Hematopoietic multipotent progenitor cell treated with erythropoietin and hydrocortisone succinate and interleukin-3 and kit ligand, for 15 days (in vitro differentiated cells): ENCODE measurements at places on chromosomes 5 and 9.

DNA sequence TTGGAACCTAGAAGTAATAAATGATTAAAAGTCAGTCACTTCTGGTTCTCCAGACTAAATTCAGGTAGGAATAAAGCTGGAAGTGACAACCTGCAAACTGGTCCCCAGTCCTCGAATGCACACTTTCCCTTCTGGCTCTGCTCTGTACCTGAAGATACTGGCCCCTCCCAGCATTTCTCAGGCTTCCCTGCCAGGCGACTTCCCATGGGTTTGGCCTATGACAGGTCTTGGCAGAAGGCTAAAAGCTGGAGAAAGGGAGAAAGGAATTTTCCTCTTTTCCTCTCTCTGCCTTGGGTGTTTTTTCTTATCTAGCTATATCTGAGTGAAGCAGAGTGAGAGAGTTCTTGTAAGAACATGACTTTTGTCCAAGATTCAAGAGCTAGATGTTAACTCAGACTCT is 1005.7 kb downstream of the DTWD2 start:
- no peak for DNase-seq

DNA sequence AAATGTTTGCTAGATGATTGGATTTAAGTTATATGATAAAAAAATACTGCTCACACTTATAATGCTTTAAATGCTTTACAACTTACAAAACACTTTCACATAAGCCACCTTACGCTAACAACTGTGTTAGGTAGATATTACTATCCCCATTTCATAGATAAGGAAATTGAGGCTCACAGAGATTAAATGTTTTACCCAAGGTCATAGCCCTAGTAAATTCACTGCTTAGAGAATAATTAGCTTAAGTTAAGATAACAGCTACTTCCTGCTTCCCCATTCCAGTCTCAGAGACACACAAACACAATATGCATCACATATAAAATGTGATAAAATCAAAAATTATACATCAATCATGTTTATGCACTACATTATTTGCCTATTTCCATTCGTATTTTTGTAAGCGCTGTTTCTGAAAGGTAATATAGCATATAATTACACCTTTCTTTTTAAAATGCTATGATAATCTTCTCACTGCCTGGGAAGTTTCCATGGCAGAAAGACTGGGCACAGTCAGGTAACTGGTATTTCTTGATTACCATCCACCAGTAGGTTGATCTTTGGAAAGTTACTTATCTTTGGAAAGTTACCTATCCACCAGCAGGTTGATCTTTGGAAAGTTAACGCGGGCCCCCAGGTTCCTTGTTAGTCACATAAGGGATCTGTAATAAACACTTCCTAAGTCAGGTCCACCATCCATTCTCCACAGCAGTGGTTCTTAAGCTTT is 101.1 kb downstream of the NFIB start:
- DNase-seq = no peak

- DNase-seq = peak; percentile 43
Observed at GRCh38 chr9:123096987-123097386, 63.5 kb downstream of the GPR21 start.

DNA sequence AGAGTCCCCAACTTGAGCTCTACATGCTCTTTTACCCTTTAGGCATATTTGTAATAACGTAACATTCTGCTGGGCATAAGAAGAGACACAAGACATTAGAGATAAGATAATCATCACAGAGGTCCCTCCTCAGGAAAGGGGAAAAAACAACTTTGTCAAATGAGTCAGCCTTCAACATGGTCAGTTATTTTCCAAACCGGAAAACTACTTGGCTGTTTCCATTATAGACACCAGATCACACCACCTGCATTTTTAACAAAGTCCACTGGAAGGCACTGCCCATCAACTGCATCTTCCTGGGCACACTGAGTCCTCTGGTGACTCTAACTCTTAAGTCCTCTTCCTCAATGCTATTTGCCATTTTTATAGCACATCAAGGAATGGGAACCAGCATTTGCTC is 221.8 kb downstream of the FAM114A2 start:
- DNase-seq = no peak
